CD4-positive, alpha-beta T cell treated with Interferon gamma for 1 hour (primary cell): ENCODE measurements at places on chromosomes 11 and 22.

- DNase-seq = no peak
These were observed 20.0 kb upstream of the CASP12 start for GRCh38 chr11:104918113-104918824.

GRCh38 chr11:57786436-57786835, 24.8 kb downstream of the CTNND1 start:
- no peak for DNase-seq

- no peak for DNase-seq
These were observed 89.3 kb upstream of the ASPHD2 start for GRCh38 chr22:26339755-26340154.

GRCh38 chr11:40287916-40288803, 1171.3 kb downstream of the LRRC4C start:
- no peak for DNase-seq

GRCh38 chr11:30149998-30150397, 80.8 kb upstream of the FSHB start:
- no peak for DNase-seq

DNA sequence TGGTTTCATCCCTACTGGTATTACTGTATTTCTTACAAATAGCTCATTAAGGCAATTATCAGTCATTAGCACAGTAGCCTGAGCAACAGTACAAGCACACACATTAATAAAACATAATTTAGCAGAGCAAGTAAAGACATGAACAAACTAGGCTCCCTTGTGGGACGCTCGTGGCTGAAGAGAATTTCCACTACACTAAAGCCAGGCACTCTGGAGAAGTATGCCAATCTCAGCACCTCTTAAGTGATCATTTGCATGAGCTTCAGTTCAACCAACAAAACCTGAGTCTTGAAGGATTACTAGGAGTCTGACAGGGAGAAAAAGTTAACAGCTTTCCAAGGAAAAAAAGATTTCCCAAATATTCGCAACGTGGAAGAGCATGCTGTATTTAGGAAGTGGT, 109.1 kb downstream of the LARGE1 start:
- DNase-seq = no peak

- DNase-seq = no peak
These were observed 225.6 kb downstream of the BLID start for GRCh38 chr11:121890377-121890776.

GRCh38 chr22:17237038-17237668, 17.9 kb upstream of the ADA2 start:
- DNase-seq = peak; percentile 40

DNA sequence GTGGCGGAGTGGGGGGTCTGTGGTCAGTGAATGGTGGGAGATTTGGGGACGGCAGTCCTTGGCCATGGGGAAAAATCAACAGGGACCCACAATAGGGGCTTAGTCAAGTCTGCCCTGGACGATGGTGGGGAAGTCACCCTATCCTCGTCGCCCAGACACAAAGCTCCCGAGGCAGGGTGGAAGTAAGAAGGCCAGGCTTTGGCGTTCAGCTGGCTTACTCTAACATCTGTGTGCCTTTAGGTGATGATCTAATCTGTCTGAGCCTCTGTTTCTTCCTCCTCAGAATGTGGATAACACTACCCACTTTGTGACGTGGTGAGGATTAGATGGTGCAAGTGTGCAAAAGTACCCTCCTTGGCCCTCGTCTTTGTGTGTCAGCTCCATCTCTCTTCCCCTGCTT, 192.2 kb downstream of the ST3GAL4 start:
- DNase-seq = no peak

DNA sequence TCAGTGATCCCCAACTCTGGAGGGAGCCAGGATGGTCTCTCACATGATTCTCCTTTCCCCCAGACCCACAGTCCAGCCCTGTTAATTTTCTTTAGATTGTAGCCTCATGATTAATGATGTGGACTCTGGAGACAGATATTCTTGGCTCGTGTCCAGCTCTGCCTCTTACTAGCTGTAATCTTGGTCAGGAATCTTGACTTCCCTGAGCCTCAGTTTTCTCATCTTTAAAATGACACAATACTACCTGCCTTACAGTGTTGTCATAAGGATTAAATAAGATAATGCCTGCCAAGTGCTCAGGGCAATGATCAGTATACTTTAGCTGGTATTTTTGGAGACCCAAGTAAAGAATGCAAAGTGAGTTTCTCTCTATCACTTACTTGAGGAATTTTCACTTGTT, 60.0 kb downstream of the SPECC1L start:
- no peak for DNase-seq

DNA sequence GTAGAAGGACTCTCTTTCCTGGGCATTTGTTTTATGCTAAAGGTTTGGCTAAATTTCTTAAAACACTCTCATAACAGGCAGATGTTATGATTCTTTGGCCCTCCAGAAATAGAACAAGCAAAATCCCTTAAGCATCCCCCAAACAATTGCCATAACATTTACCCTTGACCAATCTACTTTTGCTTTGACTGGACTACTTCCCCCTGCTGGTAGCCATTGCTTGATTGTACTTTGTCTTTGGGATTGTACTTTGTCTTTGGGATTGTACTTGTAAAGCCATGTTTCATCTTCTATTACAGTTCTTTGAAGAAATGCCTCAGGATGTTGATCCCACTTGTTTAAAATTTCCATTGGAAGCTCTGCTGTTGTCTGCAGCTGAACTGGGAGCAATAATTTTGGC, 53.3 kb upstream of the GLYAT start:
- no peak for DNase-seq

- DNase-seq = no peak
These were observed at the start of gene SCGB1D1 for GRCh38 chr11:62190011-62190410. SCGB1D1 (plus strand) TSS chr11:62190216; CDS start chr11:62190285, 69 bp downstream.

DNA sequence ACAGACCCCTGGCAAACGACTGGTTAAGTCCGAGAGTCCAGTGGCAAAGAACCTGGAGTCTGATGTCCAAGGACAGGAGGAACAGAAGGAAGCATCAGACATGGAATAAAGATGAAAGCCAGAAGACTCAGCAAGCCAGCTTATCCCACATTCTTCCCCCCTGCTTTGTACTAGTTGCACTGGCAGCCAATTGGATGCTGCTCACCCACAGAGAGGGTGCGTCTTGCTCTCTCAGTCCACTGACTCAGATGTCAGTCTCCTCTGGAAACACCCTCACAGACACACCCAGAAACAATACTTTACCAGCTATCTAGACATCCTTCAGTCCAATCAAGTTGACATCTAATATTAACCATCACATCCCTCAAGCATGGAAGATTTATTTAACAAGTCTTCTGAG, 1265.8 kb upstream of the CNTN5 start:
- no peak for DNase-seq

DNA sequence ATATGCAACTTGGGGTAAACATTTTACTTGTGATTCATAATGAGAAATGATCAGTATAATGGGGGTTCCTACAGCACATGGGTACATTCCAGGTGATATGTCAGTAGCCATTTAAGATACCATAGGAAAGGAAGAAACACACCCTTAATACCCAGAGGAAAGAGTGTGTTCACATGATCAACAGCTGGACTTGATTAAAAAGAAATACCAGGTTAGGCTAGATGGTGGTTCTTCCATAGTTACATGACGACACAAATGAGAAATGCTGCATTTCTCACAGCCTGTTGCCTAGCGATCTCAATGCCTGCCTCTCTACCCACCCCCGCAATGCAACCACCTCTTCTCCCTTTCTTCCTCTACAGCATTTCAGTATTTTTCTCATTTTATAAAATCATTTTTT, 96.8 kb downstream of the TTC28 start:
- DNase-seq = no peak

DNA sequence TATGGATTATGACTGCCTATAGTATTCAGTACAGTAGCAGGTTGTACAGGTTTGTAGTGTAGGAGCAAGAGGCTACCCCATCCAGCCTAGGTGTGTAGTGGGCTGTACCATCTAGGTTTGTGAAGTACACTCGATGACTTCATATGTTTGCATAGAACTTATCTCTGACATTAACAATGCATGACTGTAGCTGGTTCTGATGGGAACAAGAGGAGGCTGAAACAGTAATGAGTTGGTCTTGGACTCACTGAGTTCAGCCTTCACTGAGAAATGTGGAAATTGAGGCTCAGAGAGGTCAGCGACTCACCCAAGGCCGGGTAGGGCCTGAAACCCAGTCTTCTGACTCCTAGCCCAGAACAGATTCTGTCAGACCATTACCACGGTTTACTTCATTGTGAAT, 13.0 kb downstream of the MYO7A start:
- DNase-seq = no peak
